ENCODE measurements at places on chromosomes 1 and 21.

GRCh38 chr1:88376421-88376820 is 307.7 kb upstream of the PKN2 start:
- no peak for DNase-seq

GRCh38 chr1:238408737-238409136 is 518.0 kb upstream of the ZP4 start:
- no peak for DNase-seq

DNA sequence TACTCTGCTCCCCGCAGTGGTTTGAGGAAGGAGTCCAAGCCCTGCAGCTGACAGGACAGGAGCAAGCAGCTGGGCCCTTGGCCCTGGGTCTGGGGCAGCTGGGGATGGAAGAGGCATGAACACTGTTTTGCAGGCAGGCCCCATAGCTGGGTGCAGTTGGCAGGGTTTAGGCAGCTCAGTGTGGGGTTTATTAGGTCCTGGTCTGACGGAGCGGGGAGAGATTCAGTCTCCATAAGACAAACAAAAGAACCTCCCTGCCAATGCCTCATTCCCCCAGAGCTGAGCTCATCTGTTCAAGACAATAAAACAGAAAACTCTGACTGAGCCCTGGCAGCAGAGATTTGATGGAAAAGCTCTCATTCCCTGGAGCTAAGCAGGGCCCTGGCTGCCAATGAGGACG is 37.3 kb downstream of the OLFML2B start:
- no peak for DNase-seq

- no peak for DNase-seq
Measured at GRCh38 chr1:60331647-60332046, 258.1 kb upstream of the C1orf87 start.

GRCh38 chr1:76279101-76279748 is 204.7 kb downstream of the ST6GALNAC3 start:
- no peak for DNase-seq

- DNase-seq = no peak
Measured at GRCh38 chr1:226706684-226707083, 32.4 kb downstream of the ITPKB start.

DNA sequence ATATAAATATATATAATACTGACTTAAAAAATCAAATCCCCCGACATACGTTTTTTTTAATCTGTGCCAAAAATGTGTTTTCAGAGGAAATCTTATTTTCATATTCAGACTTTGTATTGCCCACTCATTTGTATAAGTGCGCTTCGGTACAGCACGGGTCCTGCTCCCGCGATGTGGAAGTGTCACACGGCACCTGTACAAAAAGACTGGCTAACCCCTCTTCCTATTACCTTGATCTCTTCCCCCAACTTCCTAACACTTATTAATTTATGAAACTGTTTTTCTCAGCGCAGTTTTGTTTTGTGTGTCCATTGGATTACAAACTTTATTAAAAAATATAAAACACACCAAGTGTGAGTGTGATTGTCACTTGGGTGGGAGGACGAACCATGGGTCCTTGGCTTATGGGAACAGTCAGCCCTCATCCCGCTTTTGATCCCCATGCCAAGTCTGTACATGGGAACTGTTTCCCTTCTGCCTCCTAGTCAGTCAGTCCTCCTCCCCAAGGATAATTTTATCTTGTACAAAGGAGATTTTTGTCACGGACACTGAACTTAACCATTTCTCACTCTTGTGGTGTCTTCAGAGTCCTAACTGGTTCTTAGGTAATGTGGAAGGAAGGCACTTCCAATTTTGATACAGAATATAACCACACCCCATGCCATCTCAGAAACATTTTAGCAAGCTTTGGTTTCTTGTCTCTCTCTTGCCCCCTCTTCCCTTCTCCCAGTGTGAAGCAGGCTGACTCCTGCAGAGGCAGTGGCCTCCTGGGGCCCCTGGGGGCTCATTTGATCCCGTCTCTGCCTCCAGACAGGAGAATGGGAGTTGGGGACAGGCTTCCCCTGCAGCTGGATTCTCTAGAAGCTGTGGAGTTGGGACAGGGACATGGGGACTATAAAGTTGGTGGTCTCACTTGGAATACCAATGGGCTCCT is 35.5 kb downstream of the ZBTB17 start:
- no peak for DNase-seq

DNA sequence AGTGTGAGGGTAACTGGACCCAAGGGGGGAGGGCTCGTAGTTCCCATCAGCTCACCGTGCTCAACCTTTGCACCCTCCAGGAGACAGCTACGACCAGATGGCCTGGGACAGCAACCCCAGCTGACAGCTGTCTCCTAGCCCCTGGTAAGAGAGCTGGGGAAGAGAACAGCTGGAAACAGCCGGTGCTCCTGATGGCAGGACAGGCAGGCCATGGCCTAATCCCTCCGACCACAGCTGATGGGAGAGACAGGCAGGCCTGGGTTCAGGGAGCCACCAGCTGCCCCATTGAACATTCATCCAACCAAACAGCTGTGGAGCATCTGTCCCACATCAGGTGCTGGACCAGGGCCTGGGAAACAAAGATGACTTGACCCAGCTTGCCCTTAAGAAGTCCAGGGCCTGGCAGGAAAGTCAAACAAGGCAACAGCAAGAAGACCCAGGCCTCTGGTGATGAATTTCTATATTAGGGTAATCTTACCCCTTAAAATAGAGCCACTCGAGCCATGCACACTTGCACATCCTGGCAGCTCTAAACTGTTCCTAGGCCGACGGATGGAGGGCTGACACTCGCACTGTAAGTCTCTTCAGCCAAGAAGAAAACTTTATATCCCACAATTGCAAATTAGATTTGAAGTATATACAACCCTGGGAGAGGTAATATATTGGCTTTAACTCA is 12.2 kb downstream of the OLFML2B start:
- no peak for DNase-seq

- DNase-seq = no peak
Measured at GRCh38 chr1:202112859-202113689, 9.6 kb upstream of the GPR37L1 start.

DNA sequence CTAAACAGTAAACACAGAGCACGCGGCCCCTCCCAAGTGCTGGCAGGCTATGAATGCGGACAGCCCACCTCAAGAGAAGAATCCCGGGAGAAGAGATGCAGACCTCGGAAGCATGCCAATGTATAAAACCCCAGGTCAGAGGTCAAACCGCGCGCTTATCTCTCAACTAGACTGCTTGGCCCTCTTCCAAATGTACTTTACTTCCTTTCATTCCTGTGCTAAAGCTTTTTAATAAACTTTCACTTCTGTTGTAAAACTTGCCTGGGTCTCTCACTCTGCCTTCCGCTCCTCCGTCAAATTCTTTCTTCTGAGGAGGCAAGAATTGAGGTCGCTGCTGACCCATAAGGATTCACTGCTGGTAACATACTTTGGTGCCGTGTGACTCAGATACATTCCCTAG is 216.0 kb downstream of the S1PR1 start:
- DNase-seq = no peak

DNA sequence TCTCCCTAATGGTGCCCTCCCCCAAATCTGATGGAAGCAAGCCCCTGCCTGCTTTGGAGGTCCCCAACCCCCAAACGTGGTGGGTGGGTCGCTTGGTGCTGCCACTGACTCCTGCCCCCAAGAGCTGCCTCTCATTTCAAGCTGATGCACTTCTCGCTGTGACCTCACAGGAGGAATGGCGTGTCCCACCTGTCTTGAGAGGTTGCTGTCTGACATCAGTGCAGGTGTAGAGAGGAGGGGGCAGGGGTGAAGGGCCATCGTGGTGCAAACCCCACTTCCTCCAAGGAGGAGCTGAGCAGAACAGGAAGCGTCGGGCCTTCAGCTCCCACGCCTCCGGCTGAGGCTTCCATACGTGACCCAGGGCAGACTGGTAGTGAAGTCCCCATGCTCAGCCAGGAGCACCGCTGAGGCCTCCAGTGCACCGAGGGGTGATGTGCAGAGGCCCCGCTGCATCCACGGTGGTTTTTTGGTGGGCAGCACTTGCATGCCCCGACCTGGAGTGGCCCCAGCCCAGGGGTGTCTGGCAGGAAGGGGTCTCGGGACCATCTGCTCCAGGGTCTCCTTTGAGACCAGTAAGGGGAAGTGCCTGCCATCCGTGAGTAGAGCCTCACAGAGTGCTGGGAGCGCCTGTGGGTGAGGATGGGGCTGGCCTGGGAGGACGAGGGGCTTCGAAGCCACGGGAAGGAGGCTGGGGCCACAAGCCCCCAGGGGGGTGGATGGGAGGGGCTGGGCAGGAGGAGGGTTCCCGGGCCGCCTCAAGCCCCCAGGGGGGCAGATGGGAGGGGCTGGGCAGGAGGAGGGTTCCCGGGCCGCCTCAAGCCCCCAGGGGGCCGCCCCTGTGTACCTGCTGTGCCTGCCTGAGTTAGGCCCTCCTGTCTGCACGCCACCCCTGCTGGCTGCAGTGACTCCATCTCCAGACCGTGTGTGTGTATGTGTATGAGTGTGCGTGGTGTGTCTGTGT is 39.8 kb downstream of the WDR4 start:
- no peak for DNase-seq

DNA sequence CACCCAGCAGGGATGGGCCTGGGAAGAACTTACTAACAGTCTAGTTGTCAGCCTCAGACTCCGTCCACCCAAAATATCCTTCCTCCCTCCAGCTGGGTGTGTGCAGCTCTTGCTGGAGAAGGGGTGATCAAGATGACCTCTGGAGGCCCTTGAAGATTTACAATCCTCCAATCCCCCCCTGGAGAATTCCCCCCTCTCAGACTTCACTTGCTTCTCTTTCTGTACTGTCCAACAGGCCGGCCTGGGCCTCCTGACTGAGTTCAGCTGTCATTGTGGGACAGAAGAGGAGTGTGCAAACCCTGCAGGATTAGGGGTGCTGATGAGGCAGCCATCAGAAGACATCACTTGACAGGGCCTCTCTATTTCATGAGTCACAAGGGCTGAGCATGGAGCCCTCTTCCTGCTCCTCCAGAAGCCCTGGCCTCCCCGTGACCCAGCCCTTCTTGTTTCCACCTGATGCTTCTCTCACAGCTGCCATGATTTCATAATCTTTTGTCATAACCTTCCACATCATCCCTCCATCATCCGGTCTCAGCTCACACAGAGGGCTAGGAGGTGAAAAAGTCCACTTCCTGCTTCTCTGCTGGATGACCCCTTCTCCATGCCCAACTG is 17.5 kb upstream of the IGFN1 start:
- no peak for DNase-seq

- no peak for DNase-seq
Measured at GRCh38 chr1:167533851-167534300, 15.5 kb upstream of the CD247 start.

- DNase-seq = no peak
Measured at GRCh38 chr1:248792342-248792741, 33.4 kb downstream of the SH3BP5L start.

GRCh38 chr1:94463765-94464330 is 45.7 kb downstream of the ABCD3 start:
- DNase-seq = no peak

DNA sequence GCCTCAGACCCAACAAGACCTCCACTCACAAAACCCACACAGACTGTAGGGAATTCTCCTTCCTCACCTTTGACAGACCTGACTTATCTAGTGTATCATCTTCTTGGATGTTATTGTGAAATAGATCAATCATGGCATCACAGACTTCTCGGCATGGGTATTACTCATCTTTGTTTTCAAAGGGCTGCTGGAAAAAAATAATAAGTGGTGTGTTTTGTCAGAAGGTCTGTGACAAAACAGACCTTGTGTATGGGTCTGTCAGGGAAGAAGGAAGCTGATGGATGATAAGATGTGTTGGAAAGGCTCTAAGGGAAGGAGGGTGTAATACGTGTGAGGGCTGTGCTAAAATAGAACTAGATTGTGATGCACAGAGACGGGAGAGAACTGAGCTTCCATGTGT is 13.9 kb upstream of the S100A7 start:
- no peak for DNase-seq

DNA sequence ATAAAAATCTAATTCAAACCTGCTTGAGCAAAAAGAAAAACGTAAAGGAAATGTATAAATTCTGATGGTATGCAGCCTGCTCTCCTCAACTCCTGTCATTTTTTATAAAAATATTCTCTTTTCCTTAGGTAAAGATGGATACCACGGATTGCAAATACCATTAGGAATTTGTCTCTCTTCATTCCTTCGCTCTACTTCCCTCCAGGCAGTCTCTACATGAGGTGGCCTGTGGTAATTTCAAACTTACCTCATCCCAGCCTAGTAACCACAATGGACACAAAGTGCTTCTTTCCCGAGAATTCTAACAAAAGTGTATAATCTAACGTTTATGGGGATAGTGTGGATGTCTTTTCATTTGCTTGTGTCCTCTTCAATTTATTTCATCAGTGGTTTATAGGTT is 239.5 kb upstream of the LRRC7 start:
- no peak for DNase-seq

DNA sequence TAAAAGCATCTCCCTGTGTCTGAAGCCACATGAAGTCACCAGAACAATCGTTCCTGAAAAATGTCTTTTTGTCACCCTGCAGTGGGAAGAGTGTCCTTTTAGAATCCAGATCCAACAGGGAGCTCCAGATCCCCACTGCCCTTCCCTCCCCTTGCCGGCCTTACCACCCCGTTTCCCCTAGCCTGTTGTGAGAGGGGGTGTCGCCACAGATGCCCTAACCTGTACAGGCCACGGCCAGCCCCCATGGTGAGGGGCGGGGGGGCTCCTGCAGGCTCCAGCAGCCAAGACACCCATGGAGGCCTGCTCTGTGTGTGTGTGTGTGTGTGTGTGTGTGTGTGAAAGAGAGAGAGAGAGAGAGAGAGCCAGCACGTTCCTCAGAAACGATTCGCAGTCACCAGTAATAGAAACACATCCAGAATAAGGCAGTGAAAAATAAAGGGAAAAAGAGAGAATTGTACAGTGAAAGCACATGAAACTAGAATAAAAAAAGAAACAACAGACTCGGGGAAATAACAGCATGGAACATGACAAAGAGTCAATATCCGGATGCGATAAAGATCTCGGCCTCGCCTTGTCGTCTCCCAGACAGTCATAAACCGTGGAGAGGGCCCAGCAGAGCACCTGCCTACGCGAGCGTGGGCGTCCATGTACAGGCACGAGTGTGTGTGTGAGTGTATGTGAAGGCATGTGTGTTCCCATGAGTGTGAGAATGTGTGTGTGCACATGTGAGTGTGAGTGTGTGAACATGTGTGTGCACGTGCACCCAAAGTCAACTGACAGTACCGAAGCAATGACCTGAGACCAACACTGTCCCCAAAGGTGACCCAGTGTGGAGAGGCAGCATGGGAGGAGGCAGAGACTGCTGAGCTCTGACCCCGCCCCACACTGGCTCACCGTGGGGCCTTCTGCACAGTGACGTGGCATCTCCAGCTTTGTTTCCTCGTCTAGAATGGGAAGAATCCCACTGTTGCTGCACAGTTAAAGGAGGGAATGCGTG is 303.8 kb downstream of the NPHP4 start:
- DNase-seq = no peak

DNA sequence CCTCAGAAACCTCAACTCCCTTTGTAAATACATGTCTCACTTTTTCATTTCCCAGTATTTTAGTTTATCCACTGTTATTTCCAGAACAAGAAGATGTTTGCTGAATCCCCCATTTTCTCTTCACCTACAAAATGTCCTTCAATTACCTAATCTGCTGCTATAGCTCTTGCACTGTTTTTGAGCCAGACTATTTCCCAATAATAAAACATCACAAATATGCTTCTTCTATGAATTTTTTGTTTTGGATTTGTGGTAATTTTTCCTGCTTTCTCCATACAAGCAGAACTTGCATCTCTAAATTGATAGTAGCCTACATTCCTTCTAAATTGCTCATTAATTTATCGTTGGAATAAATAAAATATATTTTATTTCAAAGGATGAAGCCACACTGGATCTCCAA is 199.6 kb upstream of the C1orf87 start:
- no peak for DNase-seq

Measured in non-pigmented ciliary epithelial cell (primary cell).